ENCODE measurements at places on chromosomes 2 and 18. TPM values are rescaled to one million over a fixed set of nuclear protein-coding genes. Genes with fewer than 3 reads are reported as not detected.

DNA sequence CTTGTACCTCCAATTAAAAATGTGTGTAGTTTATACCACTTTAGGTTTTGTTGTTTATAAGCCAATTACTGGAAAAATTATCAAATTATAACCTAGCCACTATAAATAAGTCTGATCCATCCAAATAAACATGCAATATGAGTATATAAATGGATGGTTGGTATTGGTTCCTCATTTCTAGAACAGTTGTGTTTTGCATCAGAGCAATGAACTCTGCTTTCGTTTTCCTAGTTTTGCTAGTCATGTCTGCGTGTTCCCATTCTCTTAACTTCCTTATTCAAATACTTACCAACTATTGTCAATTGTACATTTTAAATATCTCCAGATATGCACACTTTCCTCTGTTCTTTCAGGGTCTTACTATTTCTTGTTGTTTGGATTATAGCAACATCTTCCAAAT, 641.7 kb downstream of the NR4A2 start:
- no peak overlapping the region for H3K27ac ChIP-seq
- no peaks in the 10 kb centered on the region for H3K4me1 ChIP-seq
- no peaks in the 10 kb centered on the region for H3K36me3 ChIP-seq
- H3K27me3 ChIP-seq = no peaks in the 10 kb centered on the region
- no peak for DNase-seq

GRCh38 chr2:206031162-206031784, 54.7 kb downstream of the INO80D start:
- no peak for DNase-seq
- peaks cover 15% of the 10 kb centered on the region for H3K36me3 ChIP-seq
- no peak overlapping the region for H3K4me3 ChIP-seq
- H3K27me3 ChIP-seq = no peaks in the 10 kb centered on the region
- no peaks in the 10 kb centered on the region for H3K4me1 ChIP-seq
- H3K27ac ChIP-seq = no peak overlapping the region

DNA sequence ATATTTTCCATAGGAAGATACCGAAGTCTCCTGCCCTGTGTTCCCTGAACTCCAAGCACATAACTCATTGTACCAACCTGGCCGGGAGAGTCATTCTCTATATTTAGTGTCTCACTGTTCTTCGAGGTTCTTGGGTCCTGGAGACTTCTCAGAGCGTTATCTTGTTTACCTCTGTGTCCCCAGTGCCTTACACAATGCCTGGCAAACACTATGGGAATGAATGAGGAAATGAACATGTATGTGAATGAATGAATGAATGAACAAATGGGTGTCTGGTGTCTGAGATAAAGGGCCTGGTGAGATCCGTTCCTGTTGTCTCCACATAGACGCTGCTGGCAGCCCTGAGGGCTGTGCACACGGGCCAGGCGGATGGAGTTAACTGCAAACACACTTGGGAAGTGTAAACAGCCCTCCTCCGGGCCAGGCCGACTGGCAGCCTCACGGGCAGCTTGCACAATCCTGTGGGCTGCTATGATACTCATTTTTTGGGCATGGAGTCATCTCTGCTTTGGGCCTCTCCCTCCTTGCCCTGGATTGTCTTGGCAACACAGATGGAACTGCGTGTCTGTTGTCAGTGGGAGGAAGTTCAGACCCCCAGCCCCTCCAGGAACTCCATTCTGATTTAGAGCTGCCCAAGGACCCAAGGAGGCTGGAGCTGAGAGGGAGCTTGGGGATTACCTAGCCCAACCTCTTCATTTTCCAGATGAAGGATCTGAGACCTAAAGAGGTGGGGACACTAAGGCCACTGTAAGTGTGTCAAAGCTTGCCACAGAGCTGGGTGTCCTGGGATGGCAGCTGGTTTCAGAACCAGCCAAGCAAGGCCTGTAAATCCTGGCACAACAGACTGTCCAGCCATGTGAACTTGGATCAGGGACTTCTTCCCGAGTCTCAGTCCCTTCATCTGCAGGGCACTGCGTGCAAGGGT, 124.4 kb downstream of the INHBB start:
- H3K36me3 ChIP-seq = no peaks in the 10 kb centered on the region
- H3K27me3 ChIP-seq = no peaks in the 10 kb centered on the region
- H3K27ac ChIP-seq = no peak overlapping the region
- no peaks in the 10 kb centered on the region for H3K4me1 ChIP-seq

GRCh38 chr18:3923750-3924149, 473.8 kb downstream of the TGIF1 start:
- no peak overlapping the region for H3K4me3 ChIP-seq
- no peak overlapping the region for H3K27ac ChIP-seq
- H3K36me3 ChIP-seq = no peaks in the 10 kb centered on the region
- no peak for DNase-seq

- no peak for DNase-seq
- H3K36me3 ChIP-seq = no peaks in the 10 kb centered on the region
- H3K27ac ChIP-seq = no peak overlapping the region
- no peak overlapping the region for H3K4me3 ChIP-seq
- no peaks in the 10 kb centered on the region for H3K27me3 ChIP-seq
Measured at GRCh38 chr2:20175267-20175666, 49.7 kb downstream of the SDC1 start.

- no peak overlapping the region for H3K4me3 ChIP-seq
- no peaks in the 10 kb centered on the region for H3K27me3 ChIP-seq
- no peaks in the 10 kb centered on the region for H3K36me3 ChIP-seq
- H3K27ac ChIP-seq = no peak overlapping the region
- DNase-seq = no peak
- H3K4me1 ChIP-seq = no peaks in the 10 kb centered on the region
Measured at GRCh38 chr2:41878716-41879234, 169.0 kb upstream of the PKDCC start.

- H3K4me1 ChIP-seq = no peaks in the 10 kb centered on the region
- no peak overlapping the region for H3K4me3 ChIP-seq
- H3K36me3 ChIP-seq = no peaks in the 10 kb centered on the region
Measured at GRCh38 chr2:23595601-23596251, 210.7 kb downstream of the KLHL29 start.

DNA sequence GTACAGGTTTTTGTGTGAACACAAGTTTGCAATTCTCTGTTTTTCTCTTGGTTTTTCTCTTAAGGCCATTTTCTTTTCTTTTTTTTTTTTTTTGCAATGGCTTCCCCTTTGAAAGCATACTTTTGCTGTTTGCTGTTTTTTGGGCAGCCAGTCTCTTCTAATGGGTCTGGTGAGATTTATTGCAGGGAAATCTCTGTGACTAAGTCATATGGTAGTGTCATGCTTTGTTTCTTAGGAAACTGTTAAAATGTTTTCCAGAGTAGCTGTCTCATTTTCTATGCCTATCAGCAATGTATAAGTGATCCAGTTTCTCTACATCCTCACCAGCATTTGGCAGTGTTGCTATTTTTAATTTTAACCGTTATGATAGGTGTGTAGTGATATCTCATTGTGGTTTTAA, 27.9 kb upstream of the CDCA7 start:
- no peaks in the 10 kb centered on the region for H3K36me3 ChIP-seq
- H3K4me3 ChIP-seq = no peak overlapping the region
- H3K27ac ChIP-seq = no peak overlapping the region

- peaks cover 4% of the 10 kb centered on the region for H3K27me3 ChIP-seq
- no peaks in the 10 kb centered on the region for H3K36me3 ChIP-seq
- H3K27ac ChIP-seq = no peak overlapping the region
- no peaks in the 10 kb centered on the region for H3K4me1 ChIP-seq
Measured at GRCh38 chr2:224122542-224122941, 83.5 kb upstream of the SERPINE2 start.

Gene OR6B2
- not detected for total RNA-seq

Gene SKOR2
- total RNA-seq = not detected

Gene TUBA3E
- total RNA-seq = not detected

Gene EHD3
- 60.4 TPM for total RNA-seq

Gene LIMS3
- 0.32 TPM for total RNA-seq

Gene CYP27C1
- total RNA-seq = not detected

Gene ADGRF3
- 0.47 TPM for total RNA-seq

Gene GBX2
- total RNA-seq = not detected
